ENCODE measurements at places on chromosomes 4 and X.

- DNase-seq: no peak
These were observed 1.2 kb upstream of the CHRNA9 start for GRCh38 chr4:40333921-40334352.

GRCh38 chr4:169050284-169050683, 40.2 kb upstream of the CBR4 start:
- peak; percentile 59 for DNase-seq

DNA sequence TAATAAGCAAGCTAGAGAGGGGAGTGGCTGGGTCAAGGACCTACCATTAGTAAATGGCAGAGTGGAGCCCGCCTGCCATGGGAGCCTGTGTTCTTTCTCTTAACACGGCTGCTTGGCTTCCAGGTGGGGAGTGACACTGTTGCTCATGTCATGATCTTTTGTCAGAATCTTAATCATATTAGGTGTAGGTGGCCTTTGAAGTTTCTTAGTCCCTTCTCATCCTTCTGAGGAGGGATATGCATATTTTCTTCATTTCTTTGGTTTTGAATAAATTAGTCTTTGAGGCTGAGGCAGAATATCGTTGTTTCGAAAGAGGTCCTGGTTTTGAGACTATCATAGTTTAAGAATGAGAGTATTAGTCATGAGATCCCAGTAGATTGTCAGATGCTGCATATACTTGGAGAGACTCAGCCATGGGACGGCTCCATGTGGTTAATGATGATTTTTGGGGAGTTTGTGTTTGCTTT, 28.9 kb downstream of the SNX25 start:
- DNase-seq: no peak

GRCh38 chr4:17468619-17469221, 43.2 kb downstream of the QDPR start:
- no peak for DNase-seq

DNA sequence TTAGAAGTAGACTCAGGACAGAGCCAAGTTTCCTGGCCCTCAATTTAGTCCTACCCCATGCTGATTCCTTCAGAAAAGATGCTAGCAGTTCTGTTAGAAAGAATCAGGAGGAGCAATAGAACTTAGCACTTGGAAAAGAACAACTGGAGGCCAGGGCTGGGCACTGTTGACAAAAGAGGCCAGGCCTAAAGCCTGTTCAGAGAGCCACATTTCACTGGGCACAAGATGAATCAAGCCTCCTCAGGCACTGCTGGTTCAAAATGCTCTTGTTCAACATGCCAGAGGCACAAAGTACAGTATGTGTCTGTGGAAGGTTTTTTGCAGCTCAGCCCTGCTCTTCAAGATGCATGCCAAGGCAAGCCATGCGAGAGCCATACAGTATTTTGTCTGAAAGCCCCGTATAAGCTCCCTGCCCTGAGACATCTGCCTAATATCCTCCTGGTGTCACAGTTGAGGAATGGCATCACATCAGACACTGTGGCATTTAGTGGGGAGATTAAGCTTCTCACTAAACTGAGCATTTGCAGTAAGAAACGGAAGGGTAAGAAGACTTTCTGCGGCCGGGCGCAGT, 53.7 kb downstream of the RASL11B start:
- DNase-seq: no peak

- no peak for DNase-seq
These were observed 405.3 kb upstream of the FAT1 start for GRCh38 chr4:187128976-187129375.

GRCh38 chr4:4267981-4268380, 20.0 kb upstream of the TMEM128 start:
- no peak for DNase-seq

- no peak for DNase-seq
These were observed 3.4 kb downstream of the SAT1 start for GRCh38 chrX:23786268-23786815.

GRCh38 chrX:108875548-108875947, 139.2 kb upstream of the IRS4 start:
- DNase-seq: no peak

GRCh38 chrX:53241558-53241957, 16.6 kb upstream of the KDM5C start:
- no peak for DNase-seq

DNA sequence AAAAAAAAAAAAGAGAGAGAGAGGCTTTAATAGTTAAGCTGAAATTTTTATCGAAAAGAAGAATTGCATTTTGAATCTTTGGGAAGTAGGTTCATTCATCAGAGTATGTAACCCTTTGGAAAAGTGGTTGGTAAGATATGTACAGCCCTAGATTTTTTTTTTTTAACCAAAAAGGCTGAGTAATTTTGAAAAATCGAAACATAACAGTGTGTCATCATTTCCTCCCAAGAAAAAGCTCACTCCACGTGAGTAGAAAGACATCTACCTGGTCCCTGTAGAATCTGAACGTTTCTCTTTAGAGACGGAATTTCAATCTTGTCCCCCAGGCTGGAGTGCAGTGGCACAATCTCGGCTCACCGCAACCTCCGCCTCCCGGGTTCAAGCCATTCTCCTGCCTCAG, 16.2 kb downstream of the SHOX start:
- no peak for DNase-seq

- no peak for DNase-seq
These were observed 815 bp downstream of the HCCS start for GRCh38 chrX:11111947-11112346.

DNA sequence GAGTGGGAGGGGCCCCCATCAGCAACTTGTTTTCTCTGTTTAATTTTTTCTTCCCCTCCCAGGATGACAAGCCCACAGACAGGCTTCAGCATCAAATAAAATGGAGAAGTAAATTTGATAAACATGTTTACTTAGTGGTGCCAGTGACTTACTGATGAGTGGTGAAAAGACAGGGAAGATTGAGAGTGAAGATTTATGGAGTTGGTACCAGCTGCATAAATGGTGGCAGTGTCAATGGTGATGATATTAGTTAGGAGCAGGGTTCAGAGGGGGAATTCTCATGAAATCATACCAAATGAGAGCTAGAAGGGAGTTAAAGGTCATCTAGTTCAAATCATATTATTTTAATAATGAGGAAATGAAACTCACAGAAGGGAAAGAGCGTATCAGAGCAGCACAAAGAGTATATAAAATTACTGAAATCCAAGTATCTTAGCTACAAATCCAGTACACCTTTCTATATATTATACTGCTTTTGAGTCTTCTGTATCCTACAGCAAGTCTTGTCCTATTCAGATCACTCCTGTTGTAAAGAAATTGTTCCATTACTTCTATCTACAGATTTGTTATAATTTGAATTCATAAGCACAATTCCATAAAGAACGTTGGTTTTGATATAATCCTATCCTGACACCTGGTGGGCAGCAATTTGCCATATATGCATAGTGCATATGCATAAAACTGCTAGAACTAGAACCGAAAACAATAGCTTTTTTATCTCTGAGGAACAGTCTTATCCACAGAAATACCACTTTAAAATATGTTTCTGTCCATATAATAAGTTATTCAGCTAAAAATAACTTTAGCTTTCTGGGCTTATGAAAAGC, 5.0 kb downstream of the P2RY10 start:
- DNase-seq: no peak

DNA sequence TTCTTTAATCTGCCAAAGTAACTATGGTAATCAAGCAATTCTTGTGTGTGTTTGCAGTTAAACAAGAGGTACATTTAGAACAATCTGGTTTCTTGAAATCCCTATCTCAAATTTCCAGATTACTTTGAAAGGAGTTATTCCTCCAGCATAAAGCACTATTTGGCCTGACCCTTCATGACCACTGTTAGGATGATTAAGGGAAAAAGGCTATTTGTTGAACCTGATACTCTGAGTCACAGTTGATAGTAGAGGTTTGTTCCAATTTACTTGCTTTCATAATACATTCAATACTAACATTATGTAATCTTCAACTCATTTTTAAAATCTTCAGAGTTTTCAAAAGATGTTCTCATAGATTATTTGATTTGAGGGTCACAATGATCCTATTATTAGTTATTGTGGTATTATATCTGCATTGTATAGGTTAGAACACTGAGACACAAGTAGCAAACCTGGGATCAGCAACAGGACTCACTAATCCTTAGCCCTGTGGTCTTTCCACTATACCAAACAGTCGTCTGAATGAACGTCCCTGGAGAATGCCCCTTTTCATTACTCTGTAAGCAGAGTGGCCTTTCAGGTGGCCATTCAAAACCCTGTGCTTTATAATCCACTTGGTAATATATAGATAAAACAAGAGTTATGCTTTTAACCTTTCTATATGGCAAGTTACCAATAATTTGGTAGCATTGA, 8.1 kb upstream of the NDST4 start:
- DNase-seq: no peak

GRCh38 chr4:153223930-153224329, 19.7 kb downstream of the TRIM2 start:
- no peak for DNase-seq

GRCh38 chrX:134601240-134601765, 57.0 kb downstream of the PLAC1 start:
- DNase-seq: no peak

DNA sequence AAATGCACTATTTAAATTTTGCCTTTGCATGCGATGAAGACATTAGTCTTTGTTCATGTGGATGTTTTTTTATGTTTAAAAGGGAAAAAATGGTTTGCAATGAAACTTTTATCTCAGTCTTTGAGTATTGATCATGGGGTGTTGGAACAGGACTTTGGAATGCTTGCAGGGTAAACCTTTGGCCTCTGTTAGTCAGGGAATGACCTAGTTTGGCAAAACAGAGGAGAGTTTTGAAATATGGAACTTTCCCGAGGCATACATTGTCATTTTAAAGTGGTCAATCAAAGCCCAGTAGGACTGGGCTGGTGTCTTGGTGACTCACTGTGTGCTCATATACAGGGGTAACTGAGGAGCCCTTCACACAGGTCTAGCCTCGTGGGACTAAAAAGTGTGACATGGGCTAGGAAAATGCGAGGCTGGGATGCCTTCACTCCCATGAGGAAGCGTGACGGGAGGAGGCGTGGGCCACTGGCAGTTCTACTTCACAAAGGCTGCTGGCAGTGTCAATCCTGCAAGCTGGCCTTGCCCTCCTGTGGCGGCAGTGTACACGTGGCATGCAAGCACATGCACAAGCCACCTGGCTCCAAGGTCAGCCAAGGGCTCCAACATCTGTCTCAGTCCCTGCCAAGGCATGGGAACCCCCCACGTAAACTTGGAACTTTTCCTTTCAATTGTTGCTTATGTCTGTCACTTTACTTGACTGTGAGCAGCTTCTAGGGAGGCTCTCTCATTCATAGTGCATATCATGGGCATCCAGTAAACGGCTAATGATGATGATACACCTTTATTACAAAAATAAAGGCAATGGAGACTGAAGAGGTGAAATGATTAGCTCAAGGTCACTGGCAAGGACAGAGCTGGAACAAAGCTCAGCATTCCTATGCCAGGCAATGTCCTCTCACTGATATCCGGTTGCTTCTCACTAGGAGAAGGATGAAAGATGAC, 5.2 kb upstream of the F11 start:
- DNase-seq: no peak

GRCh38 chr4:120874792-120875774, 47.4 kb downstream of the PRDM5 start:
- no peak for DNase-seq

GRCh38 chrX:56025872-56026571, 206.1 kb upstream of the KLF8 start:
- DNase-seq: no peak

- DNase-seq: no peak
These were observed 60.6 kb downstream of the POLR2B start for GRCh38 chr4:57039345-57039744.

DNA sequence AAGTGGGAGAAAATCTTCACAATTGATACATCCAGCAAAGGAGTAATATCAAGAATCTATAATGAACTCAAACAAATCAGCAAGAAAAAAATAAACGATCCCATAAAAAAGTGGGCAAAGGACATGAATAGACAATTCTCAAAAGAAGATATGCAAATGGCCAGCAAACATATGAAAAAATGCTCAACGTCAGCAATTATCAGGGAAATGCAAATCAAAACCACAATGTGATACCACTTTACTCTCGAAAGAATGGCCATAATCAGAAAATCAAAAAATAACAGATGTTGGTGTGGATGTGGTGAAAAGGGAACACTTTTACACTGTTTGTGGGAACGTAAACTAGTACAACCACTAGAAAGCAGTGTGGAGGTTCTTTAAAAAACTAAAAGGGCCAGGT, 114.3 kb upstream of the CCSER1 start:
- no peak for DNase-seq

- DNase-seq: peak; percentile 45
These were observed 138.8 kb upstream of the BANK1 start for GRCh38 chr4:101651778-101652177.

DNA sequence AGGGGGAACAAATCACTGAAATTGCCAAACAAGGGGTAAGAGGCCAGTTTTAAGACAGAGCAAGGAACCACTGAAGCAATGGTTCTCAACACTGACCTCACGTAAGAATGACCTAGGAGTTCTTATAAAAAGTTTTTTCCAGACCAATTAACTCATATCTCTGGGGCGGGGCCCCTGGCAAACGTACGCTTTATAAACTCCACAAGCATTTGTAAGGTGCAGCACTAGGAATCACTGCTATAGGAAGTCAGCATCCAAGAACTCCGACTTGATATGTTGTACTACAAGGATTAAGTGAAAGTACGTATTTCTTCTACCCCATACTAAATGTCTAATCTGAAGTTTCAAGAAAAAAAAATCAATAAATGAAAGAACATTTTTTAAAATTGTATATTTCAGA, 269.9 kb downstream of the RCHY1 start:
- no peak for DNase-seq

DNA sequence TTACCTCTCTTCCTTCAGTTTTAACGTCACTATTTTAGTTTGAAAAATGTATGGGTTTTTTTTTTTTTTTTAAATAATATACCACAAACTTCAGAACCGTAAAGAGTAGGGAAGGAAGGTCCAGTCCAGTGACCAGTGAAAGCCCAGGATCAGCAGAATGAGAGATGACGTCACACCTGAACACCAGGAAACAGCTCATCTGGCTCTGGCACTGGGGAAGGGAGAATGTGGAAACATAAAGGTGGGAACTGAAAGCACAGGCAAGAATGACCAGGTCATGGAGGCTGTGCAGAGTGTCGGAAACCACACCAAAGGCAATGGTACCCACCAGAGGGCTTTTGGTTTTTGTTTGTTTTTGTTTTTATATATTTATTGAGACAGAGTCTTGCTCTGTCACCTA, 141.2 kb downstream of the DHX15 start:
- no peak for DNase-seq

DNA sequence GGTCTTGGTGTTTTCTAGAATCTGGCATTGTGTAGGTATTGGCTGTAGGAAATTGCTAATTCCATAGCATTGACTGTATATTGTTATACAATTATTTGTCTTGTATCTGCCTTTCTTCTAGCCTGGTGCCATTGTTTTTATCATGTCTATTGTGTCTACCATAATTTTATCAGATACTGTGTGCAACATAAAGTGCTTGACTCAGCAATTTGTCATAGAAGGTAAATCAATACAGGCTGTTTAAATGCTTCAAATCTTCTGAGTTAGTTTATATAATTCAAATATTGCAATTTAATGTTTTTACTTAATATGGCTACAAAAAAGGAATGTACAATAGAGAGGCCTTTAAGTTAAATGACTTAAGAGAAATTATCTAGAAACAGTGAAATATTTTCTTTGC, 263.3 kb upstream of the UGT8 start:
- no peak for DNase-seq

GRCh38 chr4:8837181-8837841, 34.3 kb downstream of the HMX1 start:
- DNase-seq: no peak
